ENCODE measurements at places on chromosomes 3 and 15. TPM values are rescaled to one million over a fixed set of nuclear protein-coding genes. Genes with fewer than 3 reads are reported as not detected.

GRCh38 chr3:134970895-134971294 lies 175.8 kb downstream of the EPHB1 start:
- no peaks in the 10 kb centered on the region for H3K4me1 ChIP-seq
- H3K4me3 ChIP-seq, result no peak overlapping the region

ETV5 gene
- total RNA-seq, result 17.6 TPM

- no peak overlapping the region for H3K4me3 ChIP-seq
- no peak for DNase-seq
- H3K4me1 ChIP-seq, result no peaks in the 10 kb centered on the region
- no peaks in the 10 kb centered on the region for H3K36me3 ChIP-seq
- H3K27ac ChIP-seq, result no peak overlapping the region
- H3K27me3 ChIP-seq, result no peaks in the 10 kb centered on the region
Measured at GRCh38 chr3:106232956-106233355, 364.1 kb upstream of the CBLB start.

ZPLD1 gene
- 0.28 TPM for total RNA-seq
